ENCODE measurements at places on chromosomes 7 and 10.

DNA sequence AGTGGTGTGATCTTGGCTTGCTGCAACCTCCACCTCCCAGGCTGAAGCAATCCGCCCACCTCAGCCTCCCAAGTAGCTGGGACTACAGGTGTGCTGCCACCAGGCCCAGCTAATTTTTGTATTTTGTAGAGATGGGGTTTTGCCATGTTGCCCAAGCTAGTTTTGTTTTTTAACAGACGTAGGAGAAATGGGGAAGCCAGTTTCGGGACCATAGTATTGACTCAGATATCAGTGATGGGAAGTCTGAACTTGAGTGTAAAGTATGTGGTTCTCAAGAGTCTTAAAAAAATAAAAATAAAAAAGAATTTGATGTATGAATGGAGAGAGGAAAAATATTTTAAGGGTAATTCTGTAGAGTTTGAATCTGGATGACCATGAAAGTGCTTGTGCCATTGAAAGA, 34.2 kb downstream of the SP4 start:
- no peak for DNase-seq

DNA sequence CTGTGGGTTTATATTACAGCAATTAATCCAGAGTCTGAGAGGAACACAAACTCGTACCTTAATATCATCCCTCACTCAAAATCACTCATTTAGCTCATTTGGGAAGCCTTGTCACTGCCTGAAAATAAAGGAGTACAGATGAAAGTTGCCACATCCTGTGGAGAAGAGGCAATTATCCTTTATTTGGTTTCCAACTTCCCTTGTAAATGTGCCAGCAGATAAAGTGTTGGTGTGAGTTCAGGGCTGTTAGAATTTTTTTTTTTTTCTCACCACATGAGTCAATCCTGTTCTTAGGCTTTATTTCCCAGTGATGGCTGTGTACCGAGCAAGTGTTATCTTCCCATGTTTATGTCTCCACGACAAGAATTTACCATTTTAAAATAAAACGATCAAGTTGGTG, 99.0 kb upstream of the SMIM30 start:
- DNase-seq = no peak

GRCh38 chr7:30240106-30240800, 44.1 kb upstream of the ZNRF2 start:
- DNase-seq = no peak

GRCh38 chr10:78207216-78207615, 173.6 kb downstream of the RPS24 start:
- no peak for DNase-seq

GRCh38 chr7:137539111-137539715, 195.7 kb upstream of the PTN start:
- no peak for DNase-seq

- DNase-seq = no peak
Measured at GRCh38 chr7:134787720-134788119, 8.3 kb downstream of the CALD1 start.

- no peak for DNase-seq
Measured at GRCh38 chr7:81956520-81956919, 186.7 kb upstream of the HGF start.

DNA sequence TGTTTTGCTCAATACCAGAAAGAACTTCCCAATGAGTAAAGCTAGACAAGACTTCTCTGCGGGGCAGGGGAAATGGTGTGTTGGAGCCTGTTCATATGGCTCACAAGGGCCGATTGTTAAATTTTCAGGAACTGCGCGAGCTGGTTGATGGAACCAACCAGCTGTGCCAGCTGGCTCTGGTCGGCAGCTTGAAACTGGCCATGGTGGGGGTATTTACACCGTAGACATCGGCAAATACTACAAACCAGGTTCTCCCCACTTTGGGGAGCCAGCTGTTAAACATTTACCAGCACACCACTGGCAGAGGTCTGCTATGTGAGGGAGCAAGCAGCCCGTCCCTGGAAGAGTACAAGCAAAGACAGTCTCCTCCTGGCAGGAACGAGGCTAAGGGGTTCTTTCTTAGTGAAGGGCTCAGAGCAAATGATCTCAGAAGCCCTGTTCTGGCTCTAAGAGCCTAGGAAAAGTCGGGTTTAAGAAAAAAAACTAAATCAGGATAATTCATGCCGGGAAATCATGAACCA, 8.8 kb upstream of the ZMIZ1 start:
- DNase-seq = no peak

DNA sequence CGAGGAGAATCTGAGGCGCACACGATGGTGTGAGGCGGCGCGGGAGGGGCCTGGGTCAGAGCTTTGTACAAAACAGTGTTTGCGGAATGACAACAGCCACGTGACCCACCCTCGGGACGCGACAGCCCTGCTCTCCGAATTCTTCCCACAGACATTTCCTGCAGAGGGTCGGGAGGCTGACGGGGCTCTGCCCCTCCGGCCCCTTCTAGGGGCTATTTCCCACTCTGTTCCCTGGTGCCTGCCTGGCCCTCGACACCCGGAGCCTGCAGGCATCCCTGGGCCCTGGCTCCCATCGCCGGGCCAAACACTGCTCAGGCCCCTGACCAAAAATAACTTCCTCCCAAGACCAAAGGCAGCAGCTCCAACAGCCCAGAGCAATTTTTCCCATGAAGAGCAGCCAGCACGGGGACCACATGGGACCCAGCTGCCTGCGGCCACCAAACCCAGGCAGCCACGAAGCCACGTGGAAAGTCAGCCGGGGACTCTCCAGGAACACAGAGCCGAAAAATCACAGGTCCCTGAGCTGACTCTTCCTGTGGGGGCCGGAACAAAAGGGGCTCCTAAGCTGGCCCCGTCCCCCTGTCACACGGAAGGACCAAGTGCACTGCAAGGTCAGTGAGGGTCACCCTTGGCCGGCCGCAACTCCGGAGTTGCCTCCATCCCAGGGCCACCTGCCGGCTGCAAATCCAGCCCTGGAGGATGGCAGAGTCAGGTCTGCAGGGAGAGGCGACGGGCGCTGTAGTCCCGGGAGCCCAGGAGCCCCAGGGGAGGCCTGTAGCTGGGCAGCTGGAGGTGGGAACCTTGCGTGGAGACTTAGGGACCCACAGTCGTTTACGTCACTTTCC, 42.0 kb downstream of the PAPOLB start:
- DNase-seq = no peak

- DNase-seq = no peak
Measured at GRCh38 chr7:74043523-74043951, 15.6 kb downstream of the ELN start.

DNA sequence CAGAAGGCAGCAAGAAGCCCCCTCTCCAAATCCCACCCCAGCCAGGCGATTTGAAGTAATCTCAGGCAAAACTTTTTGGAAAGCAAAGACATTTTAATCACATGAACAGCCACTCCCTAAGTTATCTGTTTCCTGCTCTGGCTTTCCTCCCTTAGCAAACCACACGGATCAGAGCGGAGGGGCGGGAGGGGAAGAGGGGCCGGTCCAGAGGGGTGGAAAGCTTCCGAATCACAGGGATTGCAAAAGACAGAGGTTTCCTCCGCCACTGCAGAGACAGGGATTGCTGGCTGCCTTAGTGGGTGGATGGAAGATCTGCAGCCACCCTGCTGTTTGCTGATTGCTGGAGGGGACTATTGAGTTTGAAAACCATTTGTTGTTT, 41.2 kb downstream of the ZCCHC24 start:
- DNase-seq = no peak

DNA sequence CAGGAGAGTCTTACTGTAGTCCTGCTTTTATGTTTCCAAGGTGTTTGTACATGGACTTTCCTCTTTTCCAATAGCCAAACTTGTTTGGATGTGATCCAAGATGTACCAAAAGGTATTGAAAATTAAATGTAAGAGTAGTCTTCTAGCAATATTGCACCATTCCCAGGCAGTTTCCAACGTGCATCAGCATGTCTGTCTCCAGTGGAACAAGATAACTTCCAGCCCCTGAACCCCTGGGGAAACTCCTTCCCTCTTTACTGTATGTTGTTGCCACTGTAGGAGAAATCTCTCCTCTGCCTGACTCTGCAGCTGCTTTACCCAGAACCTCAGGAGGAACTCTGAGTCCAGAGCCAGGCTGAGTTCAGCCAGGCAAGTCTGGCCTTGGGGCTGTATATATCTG, 18.5 kb downstream of the ARMC10 start:
- DNase-seq = no peak

DNA sequence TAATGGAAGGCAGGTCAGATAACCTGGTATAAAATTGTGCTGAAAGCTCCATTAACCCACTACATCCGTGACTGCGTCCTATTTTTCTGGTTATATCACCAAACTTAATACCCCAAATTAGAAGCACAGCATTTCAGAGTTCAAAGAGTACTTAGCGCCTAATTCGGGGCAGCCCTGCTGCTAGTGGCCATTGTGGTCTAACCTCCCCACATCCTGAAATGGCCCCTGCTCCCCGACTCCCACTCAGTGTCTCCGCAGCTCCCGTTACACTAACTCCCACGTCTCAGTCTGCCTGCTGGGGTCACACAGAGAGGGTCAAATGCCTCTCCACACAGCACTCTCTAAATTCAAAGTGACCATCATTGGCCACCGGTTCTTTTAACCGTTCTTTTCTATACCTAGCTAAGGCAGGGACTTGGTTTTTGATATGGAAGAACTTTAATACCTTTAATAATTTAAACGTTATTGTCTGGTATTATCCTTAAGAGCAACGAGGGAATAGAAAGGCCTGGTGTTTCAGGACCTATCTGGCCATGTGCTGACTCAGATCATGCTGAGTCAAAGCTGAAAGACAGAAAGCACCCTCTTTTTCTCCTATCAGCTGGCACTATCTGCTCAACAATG, 117.1 kb downstream of the KMT2E start:
- no peak for DNase-seq

DNA sequence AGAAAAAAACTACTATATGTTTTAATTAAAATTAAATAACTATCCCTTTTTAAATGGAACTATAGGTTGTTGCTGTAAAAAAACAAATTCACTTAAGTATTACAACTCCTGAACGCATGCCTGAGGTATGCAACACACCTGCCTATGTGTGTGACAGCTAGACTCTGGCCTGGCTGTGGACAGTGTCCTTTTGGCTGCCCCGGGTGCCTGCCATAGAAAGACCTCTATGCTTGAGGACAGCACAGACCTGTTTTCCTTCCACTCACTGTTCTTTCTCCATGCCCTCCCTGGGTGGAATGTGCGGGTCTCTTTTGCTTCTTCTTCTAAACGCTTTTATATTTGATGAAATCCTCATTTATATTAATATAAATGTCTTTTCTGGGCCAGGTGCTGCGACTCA, 6.5 kb upstream of the PPIA start:
- no peak for DNase-seq

GRCh38 chr7:25122373-25122772, 2.7 kb downstream of the CYCS start:
- DNase-seq = no peak

- DNase-seq = no peak
Measured at GRCh38 chr7:7521259-7521658, 14.4 kb downstream of the COL28A1 start.

DNA sequence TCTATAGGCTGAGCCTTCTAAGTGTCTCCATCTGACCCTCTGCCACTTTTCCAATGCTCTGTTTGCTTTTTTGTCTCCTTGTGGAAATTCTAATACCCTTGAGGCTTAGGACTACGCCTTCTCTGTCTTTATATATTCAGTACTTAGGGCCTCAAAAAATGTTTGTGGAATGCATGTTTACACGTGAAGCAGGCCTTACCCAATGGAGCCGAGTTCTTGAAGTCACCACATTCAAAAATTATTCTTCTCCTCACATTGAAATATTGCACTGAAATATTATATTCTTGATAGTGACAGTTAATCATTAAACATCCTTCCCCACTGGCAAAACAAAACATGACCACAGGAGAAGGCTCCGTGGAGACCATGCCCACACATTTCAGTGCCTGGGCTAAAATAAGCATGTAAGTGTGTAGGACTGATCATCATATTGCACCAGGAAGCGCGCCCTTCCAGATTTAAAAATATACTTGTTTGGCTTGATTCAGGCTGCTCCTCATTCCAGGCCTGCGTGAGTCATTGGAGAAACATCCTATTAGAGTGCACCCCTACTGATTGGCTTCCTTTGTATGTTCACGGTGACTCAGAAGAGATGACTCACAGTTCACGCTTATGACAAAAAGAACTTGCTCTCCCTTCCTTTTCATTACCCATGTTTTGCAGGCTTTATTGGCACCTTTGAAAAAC, 307.4 kb upstream of the AOAH start:
- DNase-seq = no peak

GRCh38 chr10:30436191-30436611, 2.2 kb downstream of the MAP3K8 start:
- peak; percentile 57 for DNase-seq

DNA sequence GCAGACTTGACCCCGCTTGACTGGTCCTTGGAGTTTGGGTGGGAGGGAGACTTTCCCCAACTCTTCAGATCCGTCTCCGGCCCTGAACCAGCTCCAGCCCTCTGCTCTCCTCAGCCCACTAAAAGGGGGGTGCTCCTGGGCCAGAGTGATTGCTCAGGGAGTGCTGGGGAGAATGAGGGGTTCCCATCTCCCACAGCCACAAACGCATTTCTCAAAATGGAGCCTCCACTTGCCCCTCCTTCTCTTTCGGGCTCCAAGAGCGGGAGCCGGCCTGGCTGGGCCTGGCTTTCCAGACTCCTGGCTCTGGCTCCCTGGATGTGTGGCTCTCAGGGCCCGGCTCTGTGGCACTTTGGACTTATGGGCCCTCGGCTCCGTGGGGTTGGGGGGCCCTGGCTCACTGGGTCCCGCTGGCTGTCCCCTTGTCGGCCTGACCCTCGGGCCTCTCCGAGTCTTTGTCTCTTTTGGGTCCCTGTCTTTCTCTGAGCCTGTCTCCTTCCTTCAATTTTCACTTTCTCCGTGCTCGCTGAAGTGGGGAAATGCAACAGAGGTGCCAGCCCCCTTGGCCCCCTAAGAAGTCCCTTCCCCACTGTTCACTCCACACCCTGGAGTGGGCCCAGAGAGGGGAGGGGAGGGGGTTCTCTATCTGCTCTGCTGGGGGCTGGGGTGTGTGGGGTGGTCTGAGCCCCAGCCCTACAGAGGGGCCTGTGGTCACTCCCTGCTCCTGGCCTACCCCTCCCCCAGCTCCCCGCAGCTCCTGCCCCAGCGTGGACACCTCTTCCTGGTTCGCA, 713 bp downstream of the LZTS2 start:
- DNase-seq = no peak

DNA sequence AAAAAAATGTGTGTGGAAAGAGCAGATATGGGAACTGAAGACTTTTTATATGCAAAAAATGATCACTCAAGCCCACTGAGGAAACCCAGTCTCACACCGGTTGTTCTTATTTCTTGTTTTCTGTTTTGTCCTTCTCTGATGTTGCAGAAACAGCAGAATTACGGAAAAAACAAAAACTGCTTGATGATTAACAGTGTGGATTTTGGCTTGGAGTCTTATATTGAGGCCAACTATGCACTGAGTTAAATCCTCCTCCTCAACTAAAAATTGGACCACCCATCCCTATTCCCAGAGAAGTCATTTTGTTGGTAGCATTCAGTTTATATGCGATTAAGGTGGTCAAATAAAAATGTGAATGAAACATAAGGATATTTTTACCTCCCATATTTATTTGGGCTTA, 246.1 kb downstream of the LRMDA start:
- no peak for DNase-seq

DNA sequence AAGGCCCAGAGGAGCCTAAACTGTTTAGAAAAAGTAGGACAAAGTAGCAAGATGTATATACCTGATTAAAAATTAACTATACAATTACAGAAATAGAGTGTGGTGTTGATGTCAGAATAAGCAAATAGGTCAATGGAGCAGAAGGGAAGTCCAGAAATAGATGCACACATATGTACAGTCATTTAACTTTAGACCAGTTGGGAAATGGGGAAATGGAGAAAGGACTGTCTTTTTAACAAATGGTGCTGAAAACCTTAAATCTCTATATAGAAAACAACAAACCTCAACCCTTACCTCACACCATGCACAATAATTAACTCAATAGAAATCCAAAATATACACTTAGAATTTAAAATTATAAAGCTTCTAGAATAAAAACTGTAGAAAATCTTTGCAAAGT, 72.2 kb downstream of the CH25H start:
- DNase-seq = no peak

All from hematopoietic multipotent progenitor cell treated with erythropoietin and hydrocortisone succinate and interleukin-3 and kit ligand, for 15 days (in vitro differentiated cells).